ENCODE measurements at places on chromosomes 4 and X. TPM values are rescaled to one million over a fixed set of nuclear protein-coding genes. Genes with fewer than 3 reads are reported as not detected.

DGKK gene
- 5.0 TPM for polyA plus RNA-seq

TSPAN7 gene
- polyA plus RNA-seq = 67.3 TPM

GRCh38 chr4:110518889-110519490 lies 43.0 kb downstream of the ENPEP start:
- no peak for DNase-seq

DNA sequence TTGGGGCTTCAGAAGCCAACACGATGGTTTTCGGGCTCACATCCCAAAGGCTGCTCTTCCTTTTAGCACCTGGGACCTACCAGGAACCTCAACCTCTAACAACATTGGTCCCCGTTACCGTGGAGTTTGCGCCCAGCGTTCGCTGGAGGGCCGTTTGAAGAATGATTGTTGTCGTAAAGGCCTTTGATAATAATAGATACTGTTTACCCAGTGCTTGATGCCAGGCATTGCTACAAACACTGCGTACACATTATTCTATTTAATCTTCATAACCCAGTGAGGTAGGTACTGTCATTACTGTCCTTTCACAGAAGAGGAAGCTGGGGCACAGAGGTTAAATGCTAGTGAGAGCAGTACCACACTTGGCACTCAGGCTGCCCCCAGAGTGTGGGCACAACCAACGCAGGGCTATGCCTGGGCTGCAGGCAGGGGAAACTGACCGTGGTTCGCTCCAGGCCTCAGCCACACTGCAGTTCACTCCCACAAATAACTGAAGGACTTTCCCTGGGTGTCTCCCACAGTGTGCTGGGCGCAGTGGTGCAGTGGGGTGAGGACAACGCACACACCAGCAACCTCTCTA lies 1.0 kb upstream of the ACSL1 start:
- no peak for DNase-seq

DNA sequence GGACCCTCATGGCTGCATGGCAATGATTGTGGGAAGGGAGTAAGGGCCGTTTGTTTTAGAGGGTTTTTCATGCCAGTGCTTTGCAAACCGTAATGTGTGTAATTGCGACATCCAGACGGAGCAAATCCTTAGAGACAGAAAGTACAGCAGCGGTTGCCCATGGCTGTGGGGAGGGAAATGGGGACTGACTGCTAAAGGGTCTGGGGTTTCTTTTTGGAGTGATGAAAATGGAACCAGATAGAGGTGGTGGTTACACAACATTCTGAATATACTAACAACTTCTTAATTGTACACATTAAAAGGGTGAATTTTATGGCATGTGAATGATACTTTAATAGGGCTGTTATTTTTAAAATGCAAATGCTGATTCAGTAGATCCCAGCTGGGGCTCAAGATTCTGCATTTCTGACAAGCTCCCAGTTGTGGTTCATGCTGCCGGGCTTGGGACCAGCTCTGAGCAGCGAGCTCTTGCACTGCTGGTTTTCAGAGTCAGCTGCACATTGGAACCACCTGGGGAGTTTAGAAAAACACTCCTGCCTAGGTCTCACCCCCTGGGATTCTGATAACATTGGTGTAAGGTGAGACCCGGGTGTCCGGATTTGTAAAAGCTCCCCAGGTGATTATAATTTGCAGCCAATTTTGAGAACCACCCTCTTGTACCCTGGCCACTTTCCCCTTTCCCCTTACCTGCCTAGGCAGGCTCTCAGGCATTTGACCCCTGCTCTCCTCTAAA lies 47.7 kb downstream of the PRPS1 start:
- DNase-seq = no peak

DNA sequence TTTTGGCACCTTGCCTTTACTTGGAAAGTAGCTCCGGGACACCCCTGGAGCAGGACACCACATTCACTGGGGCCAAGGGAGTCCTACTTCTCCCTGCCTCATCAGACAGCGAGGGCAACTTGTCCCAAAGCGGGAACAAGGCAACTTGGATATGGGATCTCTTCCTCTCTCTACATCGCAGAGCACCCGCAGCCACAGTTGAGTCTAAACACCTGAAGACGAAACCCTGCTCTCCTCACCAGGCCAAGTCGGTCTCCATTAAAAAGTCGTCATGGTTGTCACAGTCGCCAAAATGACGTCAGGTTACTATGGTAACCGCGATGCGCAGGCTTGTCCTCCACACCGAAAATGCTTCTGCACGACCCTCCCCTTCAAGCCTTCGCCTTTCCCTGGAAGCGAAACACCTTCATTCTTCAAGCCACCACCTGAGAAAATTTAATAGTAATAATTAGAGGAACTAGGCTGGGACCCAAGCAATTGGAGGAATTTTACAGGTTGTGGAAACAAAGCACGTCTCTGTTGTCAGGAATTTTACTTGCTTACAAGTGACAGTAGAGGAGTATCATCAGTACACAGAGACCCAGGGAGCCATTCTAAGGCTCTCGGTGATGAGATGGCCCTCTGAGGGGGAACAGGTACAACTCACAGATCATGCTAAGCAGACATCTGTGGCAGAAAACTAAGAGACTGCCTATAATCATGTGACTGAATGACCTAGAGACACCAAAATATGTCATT lies 30.5 kb upstream of the TCEAL4 start:
- peak; percentile 74 for DNase-seq

- no peak for DNase-seq
These were observed 1.5 kb downstream of the TMEM156 start for GRCh38 chr4:39030725-39031124.

DNA sequence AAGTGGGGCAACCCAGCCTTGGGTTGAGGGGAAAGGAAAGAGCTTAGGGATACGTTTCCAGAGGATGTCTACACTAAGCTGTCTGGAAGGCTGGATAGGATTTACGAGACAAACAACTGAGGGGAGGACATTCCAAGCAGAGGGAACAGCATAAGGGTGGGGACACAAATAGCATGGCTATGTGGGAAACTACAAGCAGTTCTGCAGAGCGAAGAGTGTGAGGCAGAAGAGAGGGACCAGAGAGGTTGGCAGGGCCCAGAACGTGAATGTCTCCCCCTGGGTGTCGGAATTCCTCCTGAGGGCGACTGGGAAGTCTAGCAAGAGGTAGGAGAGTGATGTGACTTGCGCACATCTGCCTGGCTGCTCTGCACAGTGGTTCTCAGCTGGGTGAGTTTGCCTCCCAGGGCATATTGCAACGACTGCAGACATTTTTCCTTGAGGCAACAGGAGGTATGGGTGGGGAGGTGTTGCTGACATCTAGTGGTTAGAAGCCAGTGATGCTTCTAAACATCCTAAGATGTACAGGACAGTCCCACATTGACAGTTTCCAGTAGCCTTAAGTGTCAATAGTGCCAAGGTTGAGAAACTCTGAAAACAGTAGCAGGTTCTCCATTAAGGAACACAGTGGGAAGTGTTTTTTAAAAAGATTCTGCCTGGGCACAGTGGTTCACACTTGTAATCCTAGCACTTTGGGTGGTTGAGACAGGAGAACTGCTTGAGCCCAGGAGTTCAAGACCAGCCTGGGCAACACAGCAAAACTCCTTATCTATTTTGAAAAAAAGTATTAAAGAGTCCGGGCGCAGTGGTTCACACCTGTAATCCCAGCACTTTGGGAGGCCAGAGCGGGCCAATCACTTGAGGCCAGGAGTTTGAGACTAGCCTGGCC lies 9.2 kb downstream of the NDUFA1 start:
- no peak for DNase-seq

GRCh38 chr4:143531788-143532491 lies 18.4 kb downstream of the SMARCA5 start:
- DNase-seq = no peak

DNA sequence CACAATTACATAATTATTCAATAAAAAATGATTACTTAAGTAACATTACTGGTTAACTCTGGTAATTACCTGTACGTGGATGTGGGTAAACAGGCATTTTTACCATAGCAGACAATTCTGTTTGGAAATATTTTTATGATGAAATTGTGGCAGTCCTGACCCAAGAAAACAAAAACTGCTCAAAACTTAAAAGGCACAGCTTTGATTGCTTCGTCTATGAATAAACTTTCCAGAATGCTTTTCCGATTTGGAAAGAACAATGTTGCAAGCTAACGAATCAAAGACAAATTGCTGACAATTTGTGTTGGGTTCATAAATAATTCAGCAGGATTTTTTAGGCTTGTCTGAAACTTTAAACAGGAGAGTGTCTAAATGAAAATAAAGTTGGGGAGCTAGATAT lies 150.6 kb upstream of the GYPA start:
- DNase-seq = no peak

DNA sequence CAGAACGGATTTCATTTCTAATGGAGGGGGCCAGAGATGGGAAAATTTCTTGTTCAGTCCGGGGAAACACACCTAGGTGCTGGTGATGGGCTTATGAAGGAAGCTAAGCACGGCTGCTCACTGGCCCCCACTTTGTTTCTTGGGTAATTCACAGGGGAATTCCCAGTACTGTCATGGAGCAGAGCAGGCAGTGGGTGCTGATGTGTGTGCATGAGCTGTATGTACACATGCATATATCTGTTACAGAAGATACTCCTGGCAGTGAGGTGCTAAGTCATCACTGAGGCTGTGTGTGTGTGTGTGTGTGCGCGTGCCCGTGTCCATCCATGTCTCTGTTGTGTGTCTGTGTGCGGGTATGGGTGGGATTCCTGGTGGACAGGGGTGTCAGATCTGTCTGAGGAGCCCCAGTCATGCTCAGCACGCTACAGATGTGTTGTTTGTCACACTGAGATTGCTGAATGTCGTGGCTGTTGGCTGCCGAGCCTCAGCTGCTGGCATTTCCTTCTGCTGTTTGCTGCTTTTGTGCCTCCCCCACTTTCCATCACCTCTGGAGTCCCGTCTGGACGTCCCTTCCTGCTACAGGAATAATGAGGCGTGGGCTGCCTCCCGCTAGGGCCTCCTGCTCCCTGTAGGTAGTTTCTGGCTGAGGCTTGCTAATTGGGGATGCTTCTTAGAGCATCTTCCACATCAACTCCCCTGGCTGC lies 53.3 kb downstream of the JADE1 start:
- no peak for DNase-seq

GRCh38 chr4:139987502-139987850 lies 166.5 kb downstream of the MAML3 start:
- DNase-seq = no peak

GRCh38 chr4:77372375-77372774 lies 215.4 kb downstream of the CCNG2 start:
- DNase-seq = no peak
